ENCODE measurements at places on chromosomes 7 and 10. TPM values are rescaled to one million over a fixed set of nuclear protein-coding genes. Genes with fewer than 3 reads are reported as not detected.

Gene C10orf62
- not detected for total RNA-seq

Gene ALDH18A1
- 69.4 TPM for total RNA-seq

Gene AKR1C2
- total RNA-seq, result 256 TPM

Gene CDH23
- 0.14 TPM for total RNA-seq

Gene C10orf105
- total RNA-seq, result not detected

Gene C10orf90
- total RNA-seq, result not detected

Gene NAT16
- not detected for total RNA-seq

Gene PDCD4
- total RNA-seq, result 246 TPM

Gene PPP1R17
- not detected for total RNA-seq

Data from nasal cavity respiratory epithelium epithelial cell of viscerocranial mucosa (primary cell).